Activated CD8-positive, alpha-beta memory T cell treated with anti-CD3 and anti-CD28 coated beads, Interleukin-2, amount 10 ng/mL, durations not matched to agents 7 days and 5 days (primary cell): ENCODE measurements at places on chromosomes 12 and 14. TPM values are rescaled to one million over a fixed set of nuclear protein-coding genes. Genes with fewer than 3 reads are reported as not detected.

DNA sequence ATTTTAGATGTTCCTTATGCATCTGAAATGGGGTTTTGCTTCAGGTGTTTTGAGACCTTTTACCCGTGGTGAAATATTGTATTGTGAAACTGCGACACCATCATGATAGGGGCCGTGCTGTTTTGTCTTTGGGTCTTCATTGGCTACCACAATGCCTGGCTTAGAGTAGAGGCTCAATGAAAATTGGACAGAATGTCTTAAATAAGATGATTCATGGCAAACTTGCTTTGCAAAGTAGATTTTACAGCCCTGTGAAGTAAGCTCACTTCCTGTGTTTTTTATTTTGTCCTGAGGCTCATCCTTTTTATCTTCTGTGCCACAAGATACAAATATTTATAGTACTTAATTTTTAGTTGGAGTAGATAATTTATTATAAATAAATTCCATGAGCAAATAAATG, 111.3 kb upstream of the FRMD6 start:
- DNase-seq: no peak

DNA sequence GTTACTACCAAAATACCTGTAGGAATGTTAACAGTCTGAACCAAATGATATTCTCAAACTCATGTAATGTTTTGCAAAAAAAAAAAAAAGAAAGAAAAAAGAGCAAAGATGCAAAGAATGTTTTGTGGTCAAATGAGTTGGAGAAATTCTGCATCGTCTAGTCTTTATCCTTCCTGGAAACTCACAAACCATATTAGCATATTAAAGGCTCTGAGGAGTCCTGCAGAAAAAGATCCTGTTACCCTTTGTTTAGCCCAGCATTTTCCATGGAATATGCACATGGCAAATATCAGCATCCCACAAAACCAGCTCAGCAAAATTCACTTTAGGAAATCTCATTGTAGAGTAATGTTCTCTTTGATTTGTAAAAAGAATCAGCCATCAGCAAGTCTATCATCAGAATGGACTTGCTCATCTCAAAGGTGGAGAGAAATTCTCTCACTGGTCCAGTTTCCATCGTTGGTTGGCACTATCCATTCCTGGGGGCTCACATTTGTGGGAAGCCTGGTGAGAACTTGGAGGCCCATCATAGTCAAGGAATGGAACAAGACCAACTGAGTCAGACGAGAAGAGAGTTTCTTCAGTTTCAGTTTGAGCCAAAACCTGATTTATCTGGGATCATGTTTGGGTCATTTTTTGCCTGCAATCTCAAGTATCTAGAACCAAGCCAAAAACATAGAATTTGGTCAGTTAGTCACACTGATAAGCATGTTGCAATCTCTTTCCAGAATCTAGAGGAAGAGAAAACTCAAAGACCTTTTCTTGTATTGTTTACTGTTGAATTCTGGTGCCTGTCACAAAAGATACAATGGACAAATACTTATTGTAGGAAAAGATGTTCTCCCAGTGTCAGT, 129.8 kb downstream of the TBX5 start:
- no peak for DNase-seq

- no peak for DNase-seq
Measured at GRCh38 chr12:39935839-39936238, 170.0 kb downstream of the SLC2A13 start.

The CD69 gene
- total RNA-seq: 104 TPM

The TGFB3 gene
- total RNA-seq: 2.1 TPM
